ENCODE measurements at places on chromosomes 3 and 15. TPM values are rescaled to one million over a fixed set of nuclear protein-coding genes. Genes with fewer than 3 reads are reported as not detected.

DNA sequence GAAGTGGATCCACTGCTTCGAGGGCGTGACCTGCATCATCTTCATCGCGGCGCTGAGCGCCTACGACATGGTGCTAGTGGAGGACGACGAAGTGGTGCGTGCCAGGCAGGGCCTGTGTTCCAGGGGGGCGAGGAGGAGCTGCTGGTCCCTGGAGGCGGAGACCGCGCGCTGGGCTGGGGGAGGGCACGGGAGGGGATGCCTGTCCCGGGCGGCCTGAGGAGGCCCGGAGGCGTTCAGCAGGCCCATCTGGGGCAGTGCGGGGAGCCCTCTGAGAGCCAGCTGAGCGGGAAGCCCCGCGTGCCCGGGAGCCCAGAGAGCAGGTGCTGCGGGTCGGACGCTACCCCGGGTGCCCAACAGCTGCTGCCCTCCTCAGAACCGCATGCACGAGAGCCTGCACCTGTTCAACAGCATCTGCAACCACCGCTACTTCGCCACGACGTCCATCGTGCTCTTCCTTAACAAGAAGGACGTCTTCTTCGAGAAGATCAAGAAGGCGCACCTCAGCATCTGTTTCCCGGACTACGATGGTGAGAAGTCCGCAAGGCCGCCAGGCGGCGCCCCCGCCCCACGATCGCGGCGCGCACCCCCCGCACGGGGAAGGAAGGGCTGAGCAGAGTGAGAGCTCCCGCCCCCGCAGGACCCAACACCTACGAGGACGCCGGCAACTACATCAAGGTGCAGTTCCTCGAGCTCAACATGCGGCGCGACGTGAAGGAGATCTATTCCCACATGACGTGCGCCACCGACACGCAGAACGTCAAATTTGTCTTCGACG, 2.9 kb downstream of the GNAT1 start:
- DNase-seq = no peak

- DNase-seq = no peak
Measured at GRCh38 chr3:148957586-148957985, 33.8 kb upstream of the GYG1 start.

The TTLL13 gene
- polyA plus RNA-seq = 0.80 TPM

DNA sequence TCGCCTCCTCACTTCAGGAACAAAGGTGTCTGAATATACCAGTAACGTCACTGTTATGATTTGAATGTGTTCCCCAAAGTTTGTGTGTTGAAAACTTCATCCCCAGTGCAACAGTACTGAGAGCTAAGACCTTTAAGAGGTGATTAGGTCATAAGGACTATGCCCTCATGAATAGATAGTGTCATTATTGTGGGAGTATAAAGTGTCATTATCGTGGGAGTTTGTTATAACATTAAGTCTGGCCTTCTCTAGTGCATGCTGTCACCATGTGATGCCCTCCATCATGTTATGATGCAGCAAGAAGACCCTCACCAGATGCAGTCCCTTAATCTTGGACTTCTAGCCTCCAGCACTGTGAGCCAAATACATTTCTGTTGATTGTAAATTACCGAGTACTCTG, 53.7 kb upstream of the TLE3 start:
- no peak for DNase-seq

GRCh38 chr3:149975919-149976318, 5.2 kb upstream of the PFN2 start:
- no peak for DNase-seq

GRCh38 chr15:73482166-73482565, 39.2 kb downstream of the REC114 start:
- no peak for DNase-seq

DNA sequence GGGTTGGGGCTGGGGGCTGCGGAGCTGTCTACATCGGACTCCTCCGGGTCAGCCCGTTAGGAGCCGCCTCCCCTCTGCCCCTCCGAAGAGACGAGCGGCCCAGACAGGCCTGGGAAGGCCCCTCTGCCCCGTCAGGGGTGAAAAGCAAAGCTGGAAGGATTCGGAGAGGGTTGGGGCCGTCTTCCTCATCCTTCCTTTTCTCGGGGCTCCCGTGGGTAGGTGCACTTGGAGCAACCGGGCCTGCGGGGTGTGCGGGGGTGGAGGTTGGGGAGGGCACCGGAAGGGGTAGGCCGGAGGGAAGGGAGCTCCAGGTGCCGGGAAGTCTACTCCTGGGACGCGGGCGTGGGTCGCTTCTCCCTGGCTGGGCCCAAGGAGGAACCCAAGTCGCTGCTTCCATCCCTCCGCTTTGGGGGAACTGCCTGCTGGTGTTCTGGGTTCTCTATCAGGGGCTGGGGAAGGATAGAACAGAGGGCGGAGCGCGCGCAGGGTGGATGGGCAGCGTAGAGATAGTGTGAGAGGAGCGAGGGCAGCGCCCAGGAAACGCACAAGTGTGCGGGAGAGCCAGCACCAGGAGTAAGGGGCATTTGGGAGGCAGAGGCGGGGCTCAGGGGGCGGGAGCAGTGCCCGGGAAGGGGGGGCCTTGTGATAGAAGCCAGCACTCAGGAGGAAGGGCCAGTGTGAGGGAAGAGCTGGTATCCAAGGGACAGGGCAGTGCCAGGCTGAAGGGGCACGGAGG, 590 bp downstream of the POLR2H start:
- no peak for DNase-seq

DNA sequence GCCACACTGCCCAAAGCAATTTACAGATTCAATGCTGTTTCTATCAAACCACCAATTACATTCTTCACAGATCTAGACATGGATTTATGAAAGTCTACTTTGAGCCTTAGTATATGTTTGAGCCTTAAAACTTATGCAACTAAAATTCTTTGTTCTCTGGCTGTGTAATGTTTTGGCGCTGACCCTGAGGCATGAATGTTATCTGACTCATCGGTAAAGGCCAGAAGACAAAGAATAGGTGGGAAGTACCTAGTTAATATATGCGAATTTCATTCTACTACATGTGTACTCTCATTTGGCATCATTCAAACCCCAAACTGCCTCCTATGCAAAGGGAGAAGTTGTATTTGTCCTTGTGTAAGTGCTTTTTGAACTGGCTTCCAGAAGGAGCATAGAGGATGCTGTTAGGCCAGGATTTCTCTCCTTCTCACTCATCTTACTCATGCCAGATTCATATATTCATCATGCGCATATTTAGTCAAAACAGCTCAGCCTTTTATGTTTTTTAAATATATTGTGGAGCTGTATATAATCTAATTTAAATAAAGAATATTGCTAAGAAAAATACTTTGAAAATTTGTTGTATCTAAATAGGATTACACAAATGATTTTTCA, 204.2 kb downstream of the NFKBIZ start:
- DNase-seq = no peak

DNA sequence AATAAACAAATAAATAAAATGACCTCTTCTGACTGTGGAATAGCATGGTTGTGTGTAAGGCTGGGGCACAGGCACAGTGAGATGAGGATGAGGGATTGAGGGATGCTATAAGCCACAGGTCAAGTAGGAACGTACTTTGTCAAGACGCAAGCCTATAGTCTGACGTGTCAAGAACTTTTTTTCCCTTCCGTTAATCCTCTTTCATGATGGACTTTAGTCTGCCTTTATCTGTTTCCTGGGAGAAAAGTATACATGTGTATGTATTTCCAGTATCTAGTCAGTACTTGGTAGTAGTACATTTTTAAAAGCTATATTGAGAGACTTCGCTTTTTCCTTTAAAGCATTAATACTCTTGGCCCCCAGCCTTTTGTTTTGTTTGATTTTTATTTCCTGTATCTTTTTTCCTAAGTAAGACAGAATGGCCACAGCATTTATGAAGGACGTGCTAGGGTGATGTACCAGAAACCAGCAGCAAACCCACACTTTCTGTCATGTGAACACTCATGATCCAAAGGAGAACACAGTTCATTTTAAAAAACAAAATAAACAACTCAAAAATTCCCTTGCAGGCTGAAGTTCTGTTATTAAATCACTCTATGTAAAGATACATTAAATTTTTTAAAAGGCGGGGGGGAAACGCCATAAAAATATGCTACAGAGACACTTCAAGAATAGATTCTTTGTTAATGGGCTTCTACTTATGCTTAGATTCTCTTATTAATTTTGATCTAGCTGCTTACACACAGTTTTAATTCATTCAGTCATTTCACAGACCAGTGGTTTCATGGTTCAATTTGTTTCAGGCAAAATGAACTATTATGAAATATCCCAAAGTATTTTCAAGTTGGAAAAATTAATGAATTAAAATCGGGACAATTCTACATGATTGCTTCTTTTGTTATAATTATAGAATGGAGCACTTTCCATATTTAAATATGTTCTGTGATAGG, 114.7 kb downstream of the SNRK start:
- DNase-seq = no peak

The LRRIQ4 gene
- polyA plus RNA-seq = 0.13 TPM

GRCh38 chr3:14485981-14486380, 54.2 kb downstream of the GRIP2 start:
- no peak for DNase-seq

- DNase-seq = no peak
Measured at GRCh38 chr15:40942337-40942854, 10.9 kb upstream of the CHAC1 start.

DNA sequence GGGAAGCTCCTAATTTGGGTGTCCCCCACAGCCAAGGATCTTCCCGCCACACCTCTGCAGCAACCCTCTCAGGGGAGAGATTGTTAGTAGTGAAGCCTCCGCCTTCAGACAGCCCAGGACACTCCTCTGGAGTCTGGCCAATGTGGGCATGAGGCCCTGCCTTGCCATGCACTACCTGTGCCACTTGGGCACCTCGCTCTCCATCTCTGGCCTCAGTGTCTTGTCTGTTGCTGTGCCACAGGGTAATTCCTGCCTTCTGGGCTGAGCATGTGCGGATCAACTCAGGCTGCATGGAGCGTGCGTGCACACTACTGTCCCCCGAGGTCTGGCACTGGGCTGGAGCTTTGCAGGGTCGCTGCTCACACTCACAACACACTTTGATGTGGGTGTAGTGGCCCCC, 7.9 kb upstream of the MESP1 start:
- no peak for DNase-seq

The ST8SIA2 gene
- polyA plus RNA-seq = 4.0 TPM

The FOXB1 gene
- 0.19 TPM for polyA plus RNA-seq

The TRIM69 gene
- 22.5 TPM for polyA plus RNA-seq

DNA sequence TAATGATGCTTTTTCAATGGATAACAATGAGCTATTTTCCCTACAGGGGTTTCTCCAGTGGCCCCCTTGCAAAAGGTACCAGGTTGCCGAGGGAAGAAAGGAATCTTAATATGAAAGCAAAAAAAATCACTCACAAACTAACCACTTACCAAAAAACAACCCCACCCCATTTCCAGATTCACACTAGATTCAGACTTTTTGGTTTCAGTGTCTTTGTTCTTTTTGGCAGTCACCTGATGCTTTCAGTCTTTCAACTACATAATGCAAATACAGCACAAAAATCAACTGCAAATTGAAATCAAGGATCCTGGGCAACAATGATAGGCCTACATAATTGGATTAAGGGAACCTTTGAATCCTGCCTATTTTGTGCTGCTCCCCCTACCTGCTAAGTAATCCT, 71.1 kb upstream of the RAP2B start:
- no peak for DNase-seq

DNA sequence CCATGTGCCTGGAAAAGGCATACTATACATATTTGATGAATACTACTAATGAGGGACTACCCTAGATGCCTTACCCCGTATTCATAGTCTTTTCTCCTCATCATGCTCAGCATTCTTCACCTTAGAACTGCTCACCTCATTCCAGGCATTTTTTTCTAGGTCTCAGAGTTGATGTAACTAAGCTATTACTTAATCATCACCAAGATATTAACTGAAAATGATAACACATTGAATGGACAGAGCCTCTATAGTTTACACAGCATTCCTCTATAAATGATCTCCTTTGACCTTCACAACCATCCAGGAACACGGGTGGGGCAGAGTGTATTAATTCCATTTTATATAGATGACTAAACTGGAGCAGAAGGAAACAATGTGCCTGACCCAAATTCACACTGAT, 174.1 kb upstream of the DPH6 start:
- DNase-seq = no peak

DNA sequence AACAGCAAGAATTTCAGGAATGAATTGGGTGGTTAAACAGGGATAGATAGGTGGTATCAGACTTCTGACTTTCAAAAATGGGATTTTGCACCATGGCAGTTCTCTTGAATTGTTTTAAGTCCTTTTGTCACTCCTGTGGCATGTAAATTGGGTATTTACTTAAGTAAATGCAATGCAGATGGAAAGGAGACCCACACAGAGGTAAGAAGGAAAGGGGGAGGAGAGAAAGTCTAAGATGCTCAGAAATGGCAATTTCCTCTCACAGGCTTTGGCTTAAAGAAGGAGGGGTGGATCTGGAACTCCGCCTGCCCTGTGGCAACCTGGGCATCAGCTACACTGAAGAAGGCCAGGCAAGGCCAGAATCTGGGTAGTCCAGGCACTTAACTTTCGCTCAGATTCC, 197.1 kb upstream of the UBE2E1 start:
- no peak for DNase-seq

DNA sequence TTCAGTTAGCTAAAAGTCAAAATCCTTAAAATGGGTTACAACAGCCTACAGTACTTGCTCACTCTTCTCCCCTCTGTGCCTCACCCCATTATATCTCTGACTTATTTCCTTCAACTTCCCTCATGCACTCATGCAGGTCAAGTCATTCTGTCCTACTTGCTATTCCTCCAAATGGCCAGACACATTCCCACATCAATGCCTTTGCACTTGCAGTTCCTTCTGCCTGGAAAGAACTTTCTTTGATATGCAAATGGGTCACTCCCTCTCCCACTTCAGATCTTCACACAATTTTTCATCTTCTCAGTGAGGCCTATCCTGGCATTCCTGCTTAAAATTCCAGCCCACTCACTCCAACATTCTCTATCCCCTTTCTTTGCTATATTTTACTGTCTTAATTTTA, 547.2 kb upstream of the TGFBR2 start:
- DNase-seq = no peak

DNA sequence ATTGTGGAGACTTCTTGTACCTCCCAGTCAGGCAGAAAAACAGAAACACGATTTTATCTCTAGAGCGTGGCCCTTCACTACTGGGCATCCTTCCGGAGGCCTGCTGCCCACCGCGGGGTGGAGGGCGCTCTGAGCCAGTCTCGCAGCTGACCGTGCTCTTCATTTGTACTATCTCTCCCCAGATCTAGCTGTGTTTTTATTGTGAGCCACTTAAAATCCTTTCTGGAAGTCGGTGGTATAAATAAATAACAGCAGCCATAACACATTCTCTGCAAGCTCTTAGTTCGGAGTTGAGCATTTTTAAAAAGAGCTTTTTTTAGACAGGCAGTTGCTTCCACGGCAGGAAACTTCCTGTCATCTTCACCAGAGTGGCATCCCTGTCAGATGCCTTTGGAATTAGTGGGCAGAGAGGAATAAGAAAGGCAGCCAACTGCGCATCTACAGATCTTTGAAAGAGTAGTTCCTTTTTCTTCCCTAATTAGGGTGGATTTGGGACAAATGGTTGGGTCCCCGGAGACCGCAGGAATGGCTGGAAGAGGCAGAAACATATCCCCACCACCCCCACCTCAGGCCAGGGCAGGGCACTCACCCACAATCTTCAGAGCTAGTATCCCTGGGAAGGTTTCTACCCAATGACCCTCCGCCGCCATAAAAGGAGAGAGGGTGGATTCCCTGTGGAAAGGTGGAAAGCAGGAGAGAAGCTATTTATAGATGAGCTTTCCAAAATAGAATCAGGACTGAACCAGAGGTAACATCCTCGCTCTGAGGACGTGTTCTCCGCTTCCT, 91.1 kb downstream of the TOP2B start:
- no peak for DNase-seq
